ENCODE measurements at places on chromosomes 5 and 9. TPM values are rescaled to one million over a fixed set of nuclear protein-coding genes. Genes with fewer than 3 reads are reported as not detected.

The POLR3G gene
- polyA plus RNA-seq, result 3.5 TPM

The APBA1 gene
- polyA plus RNA-seq, result 18.2 TPM

The PCDHGA5 gene
- 2.6 TPM for polyA plus RNA-seq

The LSM11 gene
- polyA plus RNA-seq, result 7.4 TPM

The JAKMIP2 gene
- 5.0 TPM for polyA plus RNA-seq

GRCh38 chr5:179791881-179792611, 1.7 kb upstream of the LTC4S start:
- DNase-seq, result no peak

GRCh38 chr5:165781738-165782137, 2276.3 kb downstream of the MAT2B start:
- DNase-seq, result no peak

- DNase-seq, result no peak
These were observed 31.8 kb upstream of the POU4F3 start for GRCh38 chr5:146306838-146307237.

DNA sequence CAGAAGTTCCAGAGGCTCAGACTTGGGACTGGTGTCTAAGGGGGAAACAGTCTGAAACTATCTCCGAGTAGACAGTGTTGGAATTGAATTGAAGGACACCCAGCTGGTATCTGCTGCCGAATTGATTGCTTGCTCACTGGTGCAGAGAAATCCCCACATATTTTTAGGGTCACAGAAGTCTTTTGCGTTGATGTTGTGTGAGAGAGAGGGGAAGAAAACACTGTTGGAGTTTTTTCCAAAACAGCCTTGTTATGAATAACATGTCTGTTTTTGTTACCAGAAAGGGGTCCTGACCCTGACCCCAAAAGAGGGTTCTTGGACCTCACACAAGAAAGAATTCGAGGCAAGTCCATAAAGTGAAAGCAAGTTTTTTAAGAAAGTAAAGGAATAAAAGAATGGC, 81.3 kb downstream of the ALDH7A1 start:
- DNase-seq, result no peak

- DNase-seq, result no peak
These were observed 19.8 kb downstream of the FAM151B start for GRCh38 chr5:80507663-80508062.

- DNase-seq, result peak; percentile 38
These were observed 111.8 kb downstream of the CARTPT start for GRCh38 chr5:71830681-71831539.

Data from renal pelvis (tissue), 12 donors.